ENCODE measurements at places on chromosomes 1 and 21.

DNA sequence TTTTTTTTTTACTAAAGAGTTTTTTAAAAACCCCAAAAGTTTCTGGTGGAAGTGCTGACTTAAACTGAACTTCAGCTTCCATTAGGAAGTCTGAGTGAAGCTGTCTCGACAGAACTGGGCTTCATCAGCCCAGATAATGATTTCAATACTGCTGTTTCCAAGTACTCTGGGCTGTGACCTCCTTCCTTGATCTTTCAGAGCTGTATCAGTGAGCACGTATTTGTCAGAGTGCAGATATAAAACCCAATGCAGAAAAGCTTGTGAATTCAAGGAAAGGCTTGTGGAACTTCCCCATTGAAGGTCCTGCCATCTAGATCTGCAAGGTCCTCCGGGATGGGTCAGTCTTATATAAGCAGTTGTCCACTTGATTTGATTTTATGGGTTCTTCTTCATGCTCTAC, 50.1 kb upstream of the RGS21 start:
- no peak for DNase-seq

GRCh38 chr1:27937524-27937836, 2.7 kb downstream of the SMPDL3B start:
- no peak for DNase-seq

DNA sequence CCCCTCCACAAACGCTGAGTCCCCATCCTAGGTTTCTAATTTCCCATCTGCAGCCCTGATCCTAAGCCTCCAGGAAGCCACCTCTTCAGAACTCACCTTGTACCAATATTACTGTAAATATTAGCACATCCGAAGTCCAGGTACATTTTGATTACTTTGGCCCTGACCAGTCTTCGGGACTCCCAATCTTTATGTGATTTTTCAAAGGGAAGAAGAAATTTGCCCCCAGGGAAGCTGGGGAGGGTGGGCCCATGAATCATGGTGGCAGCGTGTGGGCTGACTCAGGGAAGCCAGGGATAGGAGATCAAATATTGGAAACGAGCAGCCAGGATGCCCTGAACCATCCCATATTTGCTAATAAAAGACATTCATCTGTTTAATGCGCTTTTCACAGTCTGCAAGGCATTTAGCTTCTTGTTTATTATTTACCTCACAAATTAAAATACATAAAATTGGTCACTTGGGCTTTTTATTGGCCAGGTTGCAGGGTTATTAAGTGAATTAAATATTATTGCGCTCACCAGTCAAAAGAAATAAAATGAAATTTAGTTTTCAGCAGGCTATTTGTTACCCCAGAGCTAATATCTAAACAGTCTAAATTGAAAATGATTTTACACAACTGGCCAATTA, 46.6 kb downstream of the KIAA0040 start:
- no peak for DNase-seq

- no peak for DNase-seq
These were observed 13.7 kb downstream of the PTPRU start for GRCh38 chr1:29249951-29250581.

GRCh38 chr1:60847391-60847790, 235.0 kb upstream of the NFIA start:
- DNase-seq = no peak

- DNase-seq = no peak
These were observed 395.9 kb downstream of the MATN1 start for GRCh38 chr1:30327370-30328099.

GRCh38 chr1:10841118-10841517, 44.7 kb upstream of the CASZ1 start:
- no peak for DNase-seq

DNA sequence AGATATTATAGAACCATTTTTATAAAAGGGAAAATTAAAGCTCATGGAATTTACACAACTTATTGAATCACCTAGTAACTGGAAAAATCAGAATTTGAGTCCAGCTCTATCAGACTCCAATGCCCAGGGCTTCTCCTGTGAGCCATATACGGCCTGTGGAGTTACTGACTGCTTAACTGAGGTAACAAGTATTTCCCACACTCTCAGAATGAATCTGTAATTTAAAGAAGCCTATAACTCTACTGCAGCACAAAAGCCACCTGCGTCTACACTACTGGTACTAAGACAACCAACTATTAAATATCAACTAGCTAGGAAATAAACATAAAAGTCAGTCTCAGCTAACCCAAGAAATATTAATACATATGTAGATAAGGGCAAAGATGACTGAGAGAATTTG, 29.4 kb downstream of the SMYD3 start:
- no peak for DNase-seq

- DNase-seq = no peak
These were observed 234.0 kb downstream of the TM2D1 start for GRCh38 chr1:61490924-61491323.

DNA sequence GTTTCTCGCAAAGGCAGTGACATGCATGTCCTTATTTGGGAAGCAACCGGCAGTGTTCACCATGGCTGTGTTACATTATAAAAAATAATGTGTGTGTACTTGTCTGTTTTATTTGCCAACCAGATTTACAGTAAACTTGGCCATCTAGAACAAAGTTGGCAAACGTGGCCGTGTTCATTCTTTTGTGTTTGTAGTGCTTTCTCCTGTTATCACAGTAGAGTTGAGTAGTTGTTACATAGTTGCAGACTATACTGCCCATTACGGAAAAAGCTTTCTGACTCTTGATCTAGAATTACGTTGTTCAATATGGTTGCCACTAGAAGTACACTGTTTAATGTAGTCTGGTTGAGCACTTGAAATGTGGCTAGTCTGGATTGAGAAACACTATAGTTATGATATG, 19.4 kb downstream of the SOAT1 start:
- DNase-seq = no peak

DNA sequence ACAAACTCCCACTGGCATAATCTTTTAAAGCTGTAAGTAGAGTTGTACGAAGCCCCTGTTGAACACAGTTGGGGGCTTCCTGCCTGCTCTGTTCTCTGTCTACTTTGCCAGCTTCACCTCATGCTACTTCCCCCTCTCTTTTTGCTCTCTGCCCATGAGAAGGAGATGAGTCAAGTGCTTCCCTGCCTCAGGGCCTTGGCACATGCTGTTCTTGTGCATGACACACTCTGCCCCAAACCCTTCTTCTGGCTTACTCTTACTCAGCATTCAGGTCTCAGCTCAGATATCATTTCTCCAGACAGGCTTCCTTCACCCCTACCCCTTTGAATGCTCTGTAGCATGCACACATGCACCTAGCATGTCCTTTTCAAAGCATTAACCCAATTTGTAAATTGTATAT, 208.8 kb downstream of the FOXD2 start:
- no peak for DNase-seq

GRCh38 chr1:7899741-7900140, 40.9 kb downstream of the TNFRSF9 start:
- DNase-seq = no peak

DNA sequence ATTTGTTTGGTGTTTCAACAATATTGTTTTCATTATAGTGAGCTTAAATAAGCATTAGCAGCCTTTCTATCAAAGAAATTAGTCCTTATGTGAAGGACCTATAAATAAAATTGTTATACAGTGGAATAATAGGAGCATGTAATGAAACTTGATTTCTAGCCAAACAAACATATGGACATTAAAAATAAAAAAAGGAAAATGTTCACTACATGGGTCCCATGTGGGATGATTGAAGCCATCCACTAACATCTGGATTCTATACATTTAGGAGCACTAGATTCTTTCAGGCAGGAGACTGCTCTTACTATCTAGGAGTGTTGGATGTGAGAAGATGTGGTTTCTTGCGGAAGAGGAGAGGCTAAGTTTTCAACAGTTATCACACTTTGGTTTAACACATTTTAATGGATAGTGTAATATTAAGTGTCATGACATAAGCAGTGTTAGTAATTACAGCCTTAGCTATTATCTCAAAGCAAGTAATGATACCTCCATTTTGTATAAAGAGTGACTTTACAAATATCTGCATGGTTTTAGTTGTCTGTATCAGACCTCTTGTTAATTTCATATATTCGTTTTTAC, 62.3 kb downstream of the LYPLAL1 start:
- no peak for DNase-seq

- no peak for DNase-seq
These were observed 112.1 kb upstream of the C1orf87 start for GRCh38 chr1:60185684-60186083.

DNA sequence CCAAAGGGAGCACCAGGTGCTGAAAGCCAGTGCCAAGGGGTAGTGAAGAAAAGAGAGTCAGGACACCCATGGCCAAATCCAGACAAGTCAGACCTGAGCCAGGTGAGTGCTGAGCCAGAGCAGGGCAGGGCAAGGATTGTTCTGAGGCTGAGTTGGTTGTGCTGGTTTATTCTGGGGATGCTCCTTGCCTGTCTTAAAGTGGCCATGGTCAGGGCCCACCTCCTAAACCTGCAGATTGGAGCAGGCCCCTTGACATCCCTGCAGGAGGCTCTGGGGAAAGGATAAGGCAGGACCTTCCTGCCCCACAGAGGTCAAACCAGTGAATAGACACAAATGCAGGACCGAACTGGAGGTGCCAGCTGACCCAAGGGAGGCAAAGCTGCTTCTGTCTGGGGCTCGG, 138.4 kb downstream of the HIVEP3 start:
- DNase-seq = no peak

- peak; percentile 27 for DNase-seq
These were observed 8.0 kb downstream of the ELOA start for GRCh38 chr1:23751050-23751814.

GRCh38 chr21:31182231-31183140, 144.2 kb upstream of the KRTAP19-8 start:
- DNase-seq = no peak

GRCh38 chr1:162446946-162447345, 35.0 kb upstream of the SH2D1B start:
- no peak for DNase-seq

DNA sequence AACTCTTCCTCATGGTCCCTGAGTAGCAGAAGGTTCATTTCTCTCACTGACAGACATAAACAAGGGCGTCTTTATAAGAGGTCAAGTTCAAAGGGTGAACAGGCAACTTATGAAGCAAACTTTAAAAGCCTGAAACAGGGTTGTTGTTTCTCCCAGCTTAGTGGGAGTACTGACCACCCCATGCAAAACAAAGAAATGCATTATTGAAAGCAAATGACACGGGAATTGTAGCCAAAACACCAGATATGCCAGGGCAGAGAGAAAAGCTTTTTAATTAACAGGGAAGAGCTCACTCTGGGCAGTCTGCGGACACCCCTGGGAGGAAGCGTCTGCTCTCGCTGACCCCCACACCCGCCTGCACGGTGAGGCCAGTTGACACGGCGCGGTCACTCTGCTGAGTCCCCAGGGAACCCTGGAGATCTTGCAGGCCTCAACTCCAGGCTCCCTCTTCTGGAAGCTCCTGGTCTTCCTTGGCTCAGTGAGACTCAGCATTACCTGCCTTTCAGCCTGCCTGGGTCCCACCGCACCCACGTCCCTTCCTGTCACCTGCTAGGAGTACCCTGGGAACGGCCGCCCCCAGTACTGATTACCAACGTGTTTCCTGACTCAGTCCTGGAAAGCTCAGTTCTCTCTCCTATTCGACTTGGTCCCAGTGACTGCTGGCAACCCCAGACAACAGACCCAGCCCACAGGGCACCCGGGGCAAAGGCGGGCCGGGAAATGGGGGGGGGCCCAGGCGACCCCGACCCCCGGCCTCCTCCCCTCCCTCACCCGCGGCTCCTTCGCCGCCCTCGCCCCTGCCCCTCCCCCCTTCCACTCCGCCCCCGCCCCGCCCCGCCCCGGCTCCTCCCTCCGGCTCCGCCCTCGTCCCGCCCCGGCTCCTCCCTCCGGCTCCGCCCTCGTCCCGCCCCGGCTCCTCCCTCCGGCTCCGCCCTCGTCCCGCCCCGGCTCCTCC, 972 bp downstream of the CFAP410 start:
- DNase-seq = peak; percentile 70

GRCh38 chr1:44032170-44032790, 1.0 kb upstream of the SLC6A9 start:
- DNase-seq = peak; percentile 58

DNA sequence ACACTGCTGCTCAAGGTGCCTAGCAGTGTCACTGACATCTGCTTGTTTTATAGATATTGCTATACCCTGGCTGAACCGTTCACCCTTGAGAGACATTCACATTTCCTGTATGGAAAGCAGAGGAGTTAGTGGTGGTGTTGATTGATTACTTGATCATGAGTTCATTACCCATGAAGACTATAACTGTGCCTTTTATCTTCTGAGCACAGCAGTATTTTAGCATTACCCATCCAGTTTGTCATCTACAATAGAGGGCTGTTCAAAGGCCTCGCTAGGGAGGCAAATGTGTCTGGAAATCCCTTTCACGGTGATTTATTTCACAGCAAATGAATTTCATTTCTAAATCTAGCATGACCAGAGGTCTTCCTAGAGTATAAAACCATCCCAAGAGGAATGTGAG, 160.0 kb downstream of the DNM3 start:
- DNase-seq = no peak

GRCh38 chr1:189141056-189141455, 1336.6 kb downstream of the BRINP3 start:
- no peak for DNase-seq

DNA sequence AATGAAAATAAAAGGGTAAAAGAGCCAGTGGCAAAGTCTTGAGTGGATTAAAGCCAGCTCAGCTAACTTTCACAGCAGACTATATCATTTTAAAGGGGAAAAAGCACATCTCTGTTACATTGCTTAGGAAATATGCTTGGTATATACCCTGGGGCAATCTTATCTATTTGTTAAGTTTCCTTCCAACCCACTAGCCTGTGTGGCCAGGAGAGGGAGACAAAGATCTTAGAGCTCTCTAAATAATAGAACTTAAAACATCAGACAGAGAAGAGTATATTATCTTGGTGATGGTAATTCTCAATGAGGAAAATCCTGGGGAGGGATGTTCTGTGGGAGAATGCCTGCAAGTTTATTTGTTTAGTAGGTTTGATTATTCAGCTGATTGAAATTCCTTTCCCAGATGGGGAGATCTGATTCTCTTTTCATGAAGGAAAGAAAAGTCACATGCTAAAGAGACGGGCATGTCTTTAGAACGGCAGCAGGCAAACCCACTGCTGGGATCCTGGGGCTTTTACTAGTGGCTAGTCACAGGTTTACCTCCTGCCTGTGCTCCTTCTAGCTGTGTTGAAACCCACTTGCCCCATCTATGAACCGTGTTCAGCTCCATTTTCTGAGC, 3.6 kb downstream of the KCNE2 start:
- peak; percentile 30 for DNase-seq

DNA sequence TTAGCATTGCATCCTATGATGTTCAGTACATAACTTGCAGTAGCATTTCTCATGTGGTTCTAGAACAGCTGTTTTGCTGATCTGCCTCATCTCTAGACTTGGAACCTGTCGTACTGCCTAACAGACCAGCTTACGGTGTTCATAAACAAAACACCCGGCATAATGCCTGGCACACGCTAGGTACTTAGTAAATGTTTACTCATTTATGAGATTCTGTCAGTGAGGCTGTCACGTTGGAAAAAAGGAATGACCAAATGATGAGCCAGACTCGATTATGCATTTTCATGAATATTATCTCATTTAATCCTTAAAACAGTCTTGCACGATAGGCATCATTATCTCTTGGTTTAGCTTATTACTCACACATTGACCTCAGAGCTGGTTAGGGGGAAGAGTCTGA, 46.4 kb downstream of the CACHD1 start:
- no peak for DNase-seq

- no peak for DNase-seq
These were observed 182.5 kb upstream of the SGIP1 start for GRCh38 chr1:66351478-66351877.

- peak; percentile 60 for DNase-seq
These were observed 1.2 kb upstream of the NEGR1 start for GRCh38 chr1:72283307-72284083.

GRCh38 chr21:42818328-42818749, 61.0 kb downstream of the WDR4 start:
- peak; percentile 73 for DNase-seq

Data from transverse colon (tissue), 4 donors.